ENCODE measurements at places on chromosomes 3 and 15. TPM values are rescaled to one million over a fixed set of nuclear protein-coding genes. Genes with fewer than 3 reads are reported as not detected.

DNAH1 gene
- total RNA-seq = 1.0 TPM

ANKRD63 gene
- not detected for total RNA-seq

WNT7A gene
- total RNA-seq = not detected

RLBP1 gene
- not detected for total RNA-seq

IL5RA gene
- total RNA-seq = not detected

EPHB1 gene
- 3.8 TPM for total RNA-seq

PLA2G4D gene
- not detected for total RNA-seq

STRIT1 gene
- total RNA-seq = not detected

EXD1 gene
- total RNA-seq = under 0.01 TPM

C3orf70 gene
- total RNA-seq = 3.5 TPM

CD200 gene
- total RNA-seq = 11.8 TPM

TRIM59 gene
- total RNA-seq = 12.5 TPM

HGD gene
- not detected for total RNA-seq

BSN gene
- under 0.01 TPM for total RNA-seq

ITIH1 gene
- not detected for total RNA-seq

CHRM5 gene
- 0.13 TPM for total RNA-seq

SCN5A gene
- total RNA-seq = 10.1 TPM

CCR8 gene
- not detected for total RNA-seq

CCK gene
- not detected for total RNA-seq

REC114 gene
- total RNA-seq = not detected

LIPC gene
- 0.38 TPM for total RNA-seq

SPINK8 gene
- total RNA-seq = not detected

SLC38A3 gene
- under 0.01 TPM for total RNA-seq

PRKCD gene
- 1.9 TPM for total RNA-seq

SLC2A2 gene
- total RNA-seq = not detected

THSD4 gene
- total RNA-seq = 25.4 TPM

EPM2AIP1 gene
- 10.6 TPM for total RNA-seq

ANKRD34C gene
- not detected for total RNA-seq

GOLGA8G gene
- total RNA-seq = not detected

GOLGA6B gene
- not detected for total RNA-seq

KIF7 gene
- total RNA-seq = 0.64 TPM

FAIM gene
- 4.4 TPM for total RNA-seq

TERC gene
- 103 TPM for total RNA-seq

CCRL2 gene
- 1.3 TPM for total RNA-seq

SCN11A gene
- total RNA-seq = 0.13 TPM

HAPLN3 gene
- 64.8 TPM for total RNA-seq

APOD gene
- total RNA-seq = 12.9 TPM

CCDC39 gene
- total RNA-seq = under 0.01 TPM

GPR149 gene
- total RNA-seq = not detected

STT3B gene
- total RNA-seq = 130 TPM

GOLGA6C gene
- total RNA-seq = not detected

ZCWPW2 gene
- total RNA-seq = 0.13 TPM

RPL35A gene
- 641 TPM for total RNA-seq

RBPMS2 gene
- 0.25 TPM for total RNA-seq

GOLGA8T gene
- total RNA-seq = under 0.01 TPM

CCR1 gene
- total RNA-seq = not detected

Data from dermis microvascular lymphatic vessel endothelial cell (primary cell).